T-cell (primary cell): ENCODE measurements at places on chromosomes 1 and 21.

- no peak for DNase-seq
Observed at GRCh38 chr1:230243583-230244353, 176.7 kb downstream of the GALNT2 start.

- DNase-seq, result no peak
Observed at GRCh38 chr1:169106921-169107602, 572 bp downstream of the ATP1B1 start.

GRCh38 chr1:111904478-111905218 is 84.8 kb downstream of the KCND3 start:
- no peak for DNase-seq

DNA sequence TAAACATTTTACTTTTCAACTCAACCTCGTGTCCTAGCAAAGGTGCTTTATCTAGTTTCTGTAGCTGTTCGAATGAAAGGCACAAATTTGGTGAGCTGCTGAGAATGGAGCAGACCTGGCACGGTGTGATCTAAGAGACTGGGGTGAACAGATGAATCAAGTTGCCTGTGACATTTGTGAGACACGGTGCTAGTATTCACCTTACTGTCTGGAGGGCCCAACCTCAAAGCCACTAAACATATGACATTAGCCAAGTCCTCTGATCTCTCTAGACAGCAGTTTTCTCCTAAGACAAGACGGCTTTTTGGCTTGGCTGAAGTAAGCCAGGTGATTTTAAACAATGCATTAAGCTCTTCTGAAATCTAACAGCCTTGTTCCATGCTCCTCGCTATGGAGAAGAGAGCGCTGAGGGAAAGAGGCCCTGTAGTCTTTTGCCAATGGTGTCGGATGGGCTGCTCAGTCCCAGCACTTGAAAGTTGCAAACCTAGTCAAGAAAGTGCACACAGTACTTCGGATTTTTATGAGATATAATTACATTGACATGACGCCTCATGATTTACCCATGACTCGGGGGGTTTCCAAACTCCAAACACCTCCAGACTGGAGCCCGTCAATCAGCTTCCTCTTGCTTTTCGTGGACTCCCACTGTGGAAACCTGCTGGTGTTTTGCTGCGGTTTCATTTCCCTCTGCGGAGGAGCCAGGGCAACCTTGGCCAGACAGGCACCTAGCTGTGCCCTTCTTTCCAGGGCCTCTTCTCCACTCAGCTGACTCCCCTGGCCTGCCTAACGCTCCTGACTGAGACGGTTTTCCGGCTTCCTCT is 794 bp upstream of the TOR3A start:
- peak; percentile 23 for DNase-seq

- DNase-seq, result no peak
Observed at GRCh38 chr1:114369930-114370329, 141.1 kb downstream of the TRIM33 start.

- DNase-seq, result no peak
Observed at GRCh38 chr1:107389410-107390396, 248.9 kb downstream of the NTNG1 start.

GRCh38 chr1:24102961-24103360 is 9.0 kb downstream of the MYOM3 start:
- no peak for DNase-seq

- no peak for DNase-seq
Observed at GRCh38 chr1:197393105-197393504, 125.1 kb downstream of the CRB1 start.

- no peak for DNase-seq
Observed at GRCh38 chr1:186980400-186980799, 151.7 kb downstream of the PLA2G4A start.

GRCh38 chr21:16194788-16195537 is 465.2 kb downstream of the USP25 start:
- no peak for DNase-seq

DNA sequence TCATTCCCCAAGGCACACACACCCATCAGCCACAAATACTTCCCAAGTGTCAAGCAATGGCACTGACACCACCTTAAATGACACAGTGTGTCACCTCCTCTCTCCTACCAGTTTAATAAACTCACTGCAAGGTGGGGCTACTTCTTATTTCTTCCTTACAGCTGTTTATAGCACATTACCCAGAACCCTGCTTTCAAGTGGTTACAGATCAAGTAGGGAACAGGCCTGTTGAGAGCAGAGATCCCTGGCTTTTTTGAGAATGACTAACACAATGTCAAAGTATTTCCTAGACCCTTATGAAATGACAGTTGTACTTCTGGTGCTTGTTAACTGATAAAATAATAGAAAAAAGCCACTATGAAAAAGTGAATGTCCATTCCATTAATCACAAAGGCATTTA is 19.8 kb downstream of the ZBTB17 start:
- no peak for DNase-seq

DNA sequence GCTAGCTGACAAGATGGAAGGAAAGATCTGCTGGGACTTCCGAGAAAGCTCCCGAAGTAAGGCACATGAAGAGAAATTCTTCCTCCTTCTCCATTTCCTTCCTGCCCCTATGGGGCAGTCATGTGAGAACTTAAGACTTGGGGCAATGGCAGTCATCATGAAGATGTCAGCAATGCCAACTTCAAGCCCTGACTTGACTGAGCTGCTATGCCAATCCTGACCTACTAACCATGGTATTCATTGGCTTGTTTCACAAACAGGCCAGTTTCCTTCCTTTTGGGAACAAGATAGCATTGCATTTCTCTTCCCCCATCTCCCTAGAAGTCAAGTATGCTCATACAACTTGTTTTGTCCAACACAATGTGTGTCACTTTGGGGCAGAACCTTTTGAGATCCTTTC is 25.5 kb downstream of the GRIK1 start:
- no peak for DNase-seq

DNA sequence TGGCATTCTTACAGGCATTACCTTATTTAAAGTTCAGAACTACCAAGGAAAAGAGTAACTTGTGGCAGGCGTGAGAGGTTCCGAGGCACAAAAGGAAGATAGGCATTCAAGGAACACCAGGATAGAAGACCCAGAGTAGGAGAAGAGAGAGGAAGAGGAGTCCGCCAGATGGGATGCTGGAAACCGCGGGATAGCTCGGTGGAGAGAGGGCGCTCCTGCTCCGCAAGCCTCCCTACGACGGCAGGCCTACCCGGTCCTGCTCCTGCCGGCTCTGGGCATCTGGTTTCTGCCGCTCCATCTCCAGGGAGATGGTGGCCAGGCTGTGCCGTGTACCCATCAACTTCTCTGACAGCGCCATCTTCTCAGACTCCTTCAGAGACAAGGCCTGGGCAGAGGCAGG is 5.4 kb upstream of the NBPF1 start:
- no peak for DNase-seq

DNA sequence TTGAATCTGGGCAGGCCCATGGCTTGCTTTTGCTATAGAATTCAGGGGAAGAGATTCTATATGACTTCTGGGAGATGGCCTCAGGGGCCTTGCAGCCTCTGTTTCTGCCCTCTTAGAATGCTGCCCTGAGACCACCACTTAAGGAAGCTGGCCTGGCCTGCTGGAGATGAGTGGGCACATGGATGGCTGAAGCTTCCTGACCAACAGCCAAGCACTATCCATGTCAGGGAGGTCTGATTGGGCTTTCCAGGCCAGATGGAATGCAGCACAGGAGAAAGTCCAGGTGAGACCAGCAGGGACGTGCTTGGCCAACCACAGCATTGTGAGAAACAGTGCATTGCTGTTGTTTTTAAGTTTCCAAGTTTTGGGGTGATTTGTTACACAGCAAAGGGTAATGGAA is 308.1 kb downstream of the PTPRU start:
- DNase-seq, result no peak

GRCh38 chr1:60813071-60813470 is 269.3 kb upstream of the NFIA start:
- no peak for DNase-seq

GRCh38 chr1:147654511-147654910 is 15.8 kb downstream of the ACP6 start:
- DNase-seq, result no peak

GRCh38 chr1:202085682-202086373 is 36.9 kb upstream of the GPR37L1 start:
- DNase-seq, result no peak

DNA sequence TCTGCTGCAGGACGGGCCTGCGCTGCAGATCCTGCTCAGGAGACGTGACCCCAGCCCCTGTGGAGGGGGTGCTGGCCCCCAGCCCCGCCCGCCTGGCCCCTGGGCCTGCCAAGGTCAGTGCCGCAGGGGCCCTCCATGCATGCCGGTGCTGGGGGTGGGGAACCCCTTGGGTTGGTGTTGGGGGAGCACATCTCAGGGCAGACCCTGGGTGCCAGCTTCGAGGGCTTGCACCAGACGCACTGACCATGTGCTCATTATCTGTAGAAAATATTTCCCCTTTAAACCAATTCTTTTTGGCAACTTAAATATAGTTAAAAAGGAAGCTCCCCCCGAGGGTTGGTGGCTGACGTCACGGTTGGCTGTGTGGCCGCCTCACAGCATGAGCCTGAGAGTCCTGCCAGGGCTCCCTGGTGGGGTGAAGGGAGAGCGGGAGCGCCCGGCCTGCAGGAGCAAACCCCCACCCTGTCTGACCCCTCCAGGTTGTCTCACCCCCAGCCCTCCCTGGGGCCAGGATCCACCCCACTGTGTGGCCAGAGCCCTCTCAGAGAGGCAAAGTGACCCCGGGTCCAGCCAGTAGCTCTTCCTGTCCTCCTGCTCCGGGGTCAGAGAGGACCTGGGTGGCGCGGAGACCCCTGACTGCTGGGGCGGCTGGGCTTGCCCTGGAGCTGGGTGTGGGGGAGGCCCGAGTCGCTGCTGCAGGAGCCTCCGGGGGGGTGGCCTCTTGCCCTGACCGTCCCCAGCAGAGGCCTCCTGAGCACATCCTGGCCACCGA is 5.3 kb upstream of the PFKL start:
- DNase-seq, result no peak

DNA sequence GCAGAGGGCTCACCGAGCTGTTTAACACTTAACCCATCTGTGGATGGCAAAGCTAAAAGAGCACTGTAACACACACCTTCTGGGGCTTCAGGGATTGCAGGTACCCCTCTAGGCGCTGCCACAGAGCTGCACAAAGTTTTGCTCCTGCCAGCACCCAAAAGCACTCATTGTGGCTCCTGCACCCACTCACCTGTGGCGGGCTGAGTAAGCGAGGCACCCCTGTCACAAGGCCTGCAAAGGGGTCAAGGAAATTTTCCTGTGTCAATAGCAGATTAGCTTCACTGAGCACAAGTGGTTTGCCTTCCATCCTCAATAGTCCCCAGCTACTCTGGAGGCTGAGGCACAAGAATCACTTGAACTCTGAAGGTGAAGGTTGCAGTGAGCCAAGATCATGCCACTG is 29.5 kb upstream of the KCNK1 start:
- DNase-seq, result no peak

DNA sequence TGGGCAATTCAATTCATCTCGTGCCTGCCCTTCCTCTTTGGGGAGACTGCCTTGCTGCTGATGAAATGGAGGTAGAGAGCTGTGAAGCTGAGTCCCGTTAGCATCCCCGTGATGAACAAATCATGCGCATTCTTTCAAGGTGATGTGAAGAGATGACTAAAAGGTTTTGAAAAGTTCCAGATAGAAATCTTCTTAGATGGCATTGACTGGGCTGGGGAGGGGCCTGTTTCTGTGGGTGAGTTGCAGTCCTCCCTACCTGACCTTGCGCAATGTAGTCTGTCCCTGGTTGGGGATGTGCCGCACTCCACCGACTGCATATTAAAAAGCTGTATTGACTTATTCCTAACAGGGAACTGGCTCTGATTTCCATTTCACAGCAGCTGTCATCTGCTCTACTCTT is 49.6 kb downstream of the ST6GALNAC3 start:
- no peak for DNase-seq

- no peak for DNase-seq
Observed at GRCh38 chr1:23469372-23469982, 14.5 kb downstream of the ASAP3 start.

DNA sequence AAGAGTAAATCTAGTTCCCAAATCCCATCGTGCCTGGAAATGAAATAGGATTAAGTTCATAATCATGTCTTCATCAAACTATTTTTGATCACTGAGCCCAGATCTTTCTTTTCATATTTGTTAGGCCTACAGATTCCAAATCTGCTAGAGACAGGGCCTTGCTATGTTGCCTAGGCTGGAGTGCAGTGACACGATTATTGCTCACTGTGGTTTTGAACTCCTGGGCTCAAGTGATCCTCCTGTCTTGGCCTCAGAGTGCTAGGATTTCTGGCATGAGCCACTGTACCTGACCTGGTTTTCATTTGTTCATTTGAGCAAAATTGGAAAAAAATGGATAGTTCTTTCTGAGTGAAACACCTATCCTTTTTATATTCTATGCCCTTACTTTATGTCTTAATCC is 28.0 kb upstream of the DIPK1A start:
- no peak for DNase-seq

DNA sequence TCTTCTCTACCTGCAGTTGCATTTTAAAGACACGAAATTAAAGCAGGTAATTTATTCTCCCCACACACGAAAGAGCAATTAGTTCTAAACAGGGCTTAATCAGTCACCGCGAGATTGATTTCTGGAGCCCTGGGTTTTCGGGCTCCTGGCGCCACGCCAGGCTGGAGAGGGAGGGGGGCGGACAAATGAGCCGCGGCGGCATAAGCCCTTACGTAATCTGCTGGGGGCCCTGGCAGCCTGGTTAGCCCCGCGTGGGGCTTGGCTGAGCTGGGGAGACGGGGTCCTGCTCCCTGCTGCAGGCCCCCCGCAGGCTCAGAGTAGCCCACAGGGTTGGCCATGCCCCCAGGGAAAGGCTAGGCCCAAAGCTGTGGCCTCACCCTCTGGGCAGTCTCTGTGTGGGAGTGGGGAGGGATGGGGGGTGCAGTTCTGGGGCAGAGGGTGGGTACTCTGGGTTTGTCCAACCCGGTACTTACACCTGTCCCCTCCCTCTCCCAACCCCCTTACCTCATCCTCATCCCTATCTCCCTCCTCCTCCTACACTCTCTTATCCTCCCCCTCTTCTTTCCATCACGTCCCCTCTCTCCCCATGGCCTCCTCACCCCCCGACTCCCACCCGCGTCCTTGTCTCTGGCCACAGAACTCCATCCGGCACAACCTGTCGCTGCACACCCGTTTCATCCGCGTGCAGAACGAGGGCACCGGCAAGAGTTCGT is 19.9 kb downstream of the FOXO6 start:
- DNase-seq, result no peak

DNA sequence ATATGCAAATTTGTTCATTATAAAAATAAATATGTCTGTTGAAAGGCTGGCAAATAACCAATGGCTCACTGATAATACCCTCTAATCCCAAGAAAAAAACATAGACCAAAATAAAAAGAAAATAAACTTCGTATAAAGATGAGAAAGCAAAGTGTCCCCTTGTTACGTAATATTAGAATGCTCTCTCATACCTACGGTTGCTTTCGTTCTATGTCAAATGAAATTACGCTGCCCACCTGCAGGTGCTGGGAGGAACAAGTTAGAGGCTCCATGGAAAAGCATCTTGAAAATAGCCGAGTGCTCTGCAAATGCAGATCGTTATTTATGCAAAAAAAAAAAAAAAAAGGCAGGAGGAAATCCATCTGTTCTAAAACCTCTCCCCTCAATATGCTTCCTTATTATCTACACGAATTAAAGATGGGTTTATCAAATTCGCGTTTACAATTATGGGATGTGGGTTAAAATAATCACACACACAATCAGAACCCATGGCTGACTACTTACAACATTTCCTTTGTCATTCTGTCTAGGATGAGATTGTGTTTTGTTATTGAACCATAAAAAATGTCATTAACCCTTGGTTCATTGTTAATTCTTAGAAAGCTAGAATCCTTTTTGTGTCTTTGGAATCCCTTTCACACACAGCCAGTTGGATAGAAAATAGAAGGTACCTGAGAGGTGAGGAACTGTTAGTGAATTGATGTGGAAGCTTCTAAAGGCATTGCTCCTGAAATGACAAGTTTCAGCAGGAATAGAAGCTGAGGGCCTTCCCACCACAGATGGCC is 268.6 kb downstream of the SETD4 start:
- DNase-seq, result no peak
